Esophagus mucosa (tissue), 1 donor: ENCODE measurements at places on chromosomes 12 and 14. TPM values are rescaled to one million over a fixed set of nuclear protein-coding genes. Genes with fewer than 3 reads are reported as not detected.

C12orf54 gene
- 8.5 TPM for total RNA-seq

GPR162 gene
- total RNA-seq: 0.76 TPM

PLD4 gene
- 0.80 TPM for total RNA-seq

ITGB7 gene
- total RNA-seq: 7.0 TPM

KRT82 gene
- not detected for total RNA-seq

TNS2 gene
- 10.6 TPM for total RNA-seq

MUCL1 gene
- total RNA-seq: not detected

SIX6 gene
- not detected for total RNA-seq

PTPRQ gene
- 0.04 TPM for total RNA-seq

CMKLR1 gene
- total RNA-seq: 0.56 TPM

PTPRO gene
- 0.08 TPM for total RNA-seq

ABHD12B gene
- total RNA-seq: 0.32 TPM

SLC25A21 gene
- 0.80 TPM for total RNA-seq

PGF gene
- 4.1 TPM for total RNA-seq

IAPP gene
- not detected for total RNA-seq

LBHD2 gene
- total RNA-seq: not detected

EIF2S1 gene
- total RNA-seq: 94.2 TPM

EID3 gene
- 0.76 TPM for total RNA-seq

FOS gene
- total RNA-seq: 125 TPM

RDH12 gene
- total RNA-seq: 30.9 TPM

CCDC177 gene
- total RNA-seq: not detected

GALNT8 gene
- total RNA-seq: not detected

OVCH1 gene
- not detected for total RNA-seq

TPH2 gene
- not detected for total RNA-seq

ACOT4 gene
- total RNA-seq: 1.0 TPM
